ENCODE measurements at places on chromosomes 5 and 9.

DNA sequence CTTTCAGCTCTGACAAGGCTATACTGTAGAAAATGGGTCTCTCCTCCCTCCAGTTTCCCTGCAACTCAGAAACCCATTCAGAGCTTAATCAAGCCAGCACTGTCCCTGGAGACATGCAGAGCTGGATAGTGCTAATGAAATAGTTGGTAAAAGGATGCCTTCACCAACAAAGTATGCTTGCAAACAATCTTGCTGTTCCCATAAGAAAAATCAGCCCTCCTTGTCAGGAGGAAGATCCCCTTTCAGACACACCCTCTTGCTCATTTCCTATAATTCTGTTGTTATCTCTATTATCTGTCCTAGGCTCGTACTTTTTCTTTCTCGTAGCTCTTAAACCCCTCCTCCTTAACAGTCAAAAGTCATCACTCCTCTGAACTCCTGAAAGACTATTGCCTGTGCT, 9.9 kb upstream of the OSMR start:
- no peak for DNase-seq

DNA sequence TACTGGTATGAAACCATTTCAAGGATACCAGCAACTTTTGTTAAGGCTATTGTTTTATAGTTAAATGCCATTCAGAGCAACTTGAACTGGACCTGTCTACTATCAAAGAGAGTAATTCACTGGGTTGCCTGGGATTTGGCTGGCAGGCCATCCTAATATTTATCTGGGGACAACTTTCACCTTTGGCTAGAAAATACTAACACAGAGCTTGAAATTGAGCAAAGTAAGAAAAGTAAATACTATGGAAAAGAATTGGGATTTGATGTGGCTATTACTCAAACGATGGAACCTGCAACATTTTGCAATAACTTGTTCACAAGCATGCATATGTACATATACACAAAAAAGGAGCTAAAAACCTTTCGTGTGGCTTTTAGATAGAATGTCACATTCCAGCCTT, 191.3 kb downstream of the DENND1A start:
- DNase-seq = no peak

DNA sequence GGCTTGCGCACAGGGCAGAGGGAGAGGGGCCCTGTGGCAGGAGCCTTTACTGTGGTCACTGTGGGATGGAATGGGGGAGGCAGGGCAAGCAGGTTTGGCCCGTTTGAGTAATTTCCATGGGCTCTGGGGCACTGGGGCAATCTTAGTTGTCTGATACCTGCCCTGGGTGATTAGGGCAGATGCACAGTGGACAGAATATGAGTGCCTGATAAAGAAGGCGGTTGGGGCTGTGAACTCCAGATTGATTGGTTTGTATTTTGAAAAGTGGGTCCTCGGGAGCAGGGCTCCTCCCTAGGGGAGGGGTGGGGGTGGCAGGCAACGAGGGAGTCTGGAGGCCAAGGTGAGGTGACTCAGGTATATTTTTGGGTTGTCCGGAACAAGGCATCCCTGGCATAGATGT, 247.5 kb downstream of the NSG2 start:
- DNase-seq = no peak

DNA sequence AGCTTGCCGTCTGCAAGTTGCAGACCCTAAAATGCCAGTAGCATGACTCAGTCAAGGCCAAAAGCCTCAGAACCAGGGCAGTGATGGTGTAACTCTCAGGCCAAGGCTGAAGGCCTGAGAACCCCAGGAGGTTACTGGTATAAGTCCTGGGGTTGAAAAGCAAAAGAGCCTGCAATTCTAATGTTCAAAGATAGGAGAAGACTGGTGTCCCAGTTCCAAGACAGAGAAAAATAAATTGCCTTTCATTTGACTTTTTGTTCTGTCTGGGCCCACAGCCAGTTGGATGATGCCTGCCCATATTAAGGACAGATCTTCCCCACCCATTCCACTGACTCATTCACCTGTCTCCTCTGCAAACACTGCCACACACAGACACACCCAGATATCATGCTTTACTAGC, 673.2 kb downstream of the CDH18 start:
- no peak for DNase-seq

DNA sequence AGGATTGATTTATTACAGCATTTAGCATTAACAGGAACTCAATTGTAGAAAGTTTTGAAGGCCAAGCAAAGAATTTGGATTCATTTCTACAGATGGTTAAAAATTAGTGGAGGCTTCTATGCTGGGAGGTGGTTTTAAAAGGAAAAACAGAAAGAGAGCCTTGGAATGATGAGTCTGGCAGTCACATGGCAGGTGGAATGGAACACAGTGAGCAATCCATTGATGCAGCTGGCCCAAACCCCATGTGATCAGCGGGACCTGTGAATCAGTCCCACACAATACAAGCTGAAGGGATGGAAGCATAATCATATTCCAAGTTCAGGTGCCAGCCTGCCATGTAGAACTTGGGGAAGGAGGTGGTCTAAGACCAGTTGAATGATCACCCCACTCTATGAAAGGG, 147.9 kb downstream of the PIP5K1B start:
- no peak for DNase-seq

DNA sequence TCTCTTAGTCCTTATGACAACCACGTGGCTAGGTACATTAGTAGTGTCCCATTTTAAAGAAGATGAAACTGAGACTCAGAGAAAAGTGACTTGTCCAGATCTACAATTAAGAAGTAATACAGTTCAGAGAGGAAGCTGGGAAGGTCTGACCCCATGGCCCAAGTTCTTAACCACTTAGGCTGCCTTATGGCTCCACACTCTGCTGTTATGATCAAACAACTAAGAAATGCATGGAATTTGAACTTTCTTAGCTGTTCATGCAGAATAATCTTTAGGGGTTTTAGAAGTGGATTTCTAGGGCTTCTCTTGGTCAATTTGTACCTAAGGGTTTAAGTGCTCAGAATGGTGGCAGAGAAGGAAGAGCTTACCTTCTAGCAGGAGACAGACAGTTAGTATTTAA, 128.0 kb upstream of the MSX2 start:
- no peak for DNase-seq

DNA sequence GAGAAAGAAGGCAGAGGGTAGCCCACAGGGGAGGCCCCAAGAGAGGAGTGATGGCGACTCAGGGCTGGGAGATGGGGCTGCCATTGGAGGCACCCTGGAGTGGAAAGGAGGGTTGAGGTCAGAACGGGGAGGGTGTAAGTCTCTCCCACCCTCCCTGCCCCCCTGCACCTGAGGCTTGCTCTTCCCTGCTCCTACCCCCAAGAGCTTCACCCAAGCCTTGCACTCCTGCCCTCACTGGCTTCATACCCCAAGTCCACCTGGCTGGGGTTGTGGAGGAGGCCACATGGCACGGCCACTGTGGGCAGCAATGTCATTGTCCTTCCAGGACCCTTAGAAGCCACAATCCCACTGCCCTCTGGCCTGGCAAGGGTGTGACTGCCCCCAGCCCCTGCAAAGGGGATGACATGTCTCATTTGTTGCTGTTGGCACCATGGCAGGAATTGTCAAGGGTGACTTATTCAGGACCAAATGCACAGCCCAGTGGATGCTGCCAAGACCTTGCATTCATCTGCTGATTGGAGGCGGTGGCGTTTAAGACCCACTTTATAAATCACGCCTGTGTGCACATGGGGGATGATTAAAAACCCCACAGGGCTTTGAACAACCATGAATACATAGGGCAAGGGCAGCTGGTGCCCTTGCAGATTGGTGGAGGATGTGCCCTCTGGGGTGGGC, 47.6 kb upstream of the RNU6ATAC start:
- DNase-seq = no peak

GRCh38 chr5:39455645-39456044, 30.9 kb upstream of the DAB2 start:
- no peak for DNase-seq

GRCh38 chr5:89043676-89044075, 160.7 kb upstream of the MEF2C start:
- no peak for DNase-seq

DNA sequence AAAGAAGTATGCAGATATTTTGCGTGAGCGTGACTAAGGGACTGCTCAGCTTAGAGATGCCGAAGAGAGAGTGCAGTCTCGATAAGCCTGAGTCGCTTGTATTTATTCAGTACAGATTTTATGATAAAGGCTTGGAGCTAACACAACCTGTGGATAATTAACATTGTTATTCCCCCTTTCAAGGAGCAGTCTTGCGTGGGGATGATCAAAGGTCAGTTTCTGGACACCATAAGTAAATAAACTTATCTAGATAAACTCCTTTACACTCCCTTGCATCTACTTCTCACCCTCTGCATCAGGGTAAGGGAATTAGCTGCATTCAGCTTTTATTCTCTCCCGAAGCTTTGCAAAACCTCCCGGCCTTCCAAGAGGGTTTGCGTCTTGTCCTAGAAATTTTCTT, 357.8 kb upstream of the ST8SIA4 start:
- DNase-seq = no peak

Measured in T47D (cell line).